ENCODE measurements at places on chromosomes 2 and 18. TPM values are rescaled to one million over a fixed set of nuclear protein-coding genes. Genes with fewer than 3 reads are reported as not detected.

DNA sequence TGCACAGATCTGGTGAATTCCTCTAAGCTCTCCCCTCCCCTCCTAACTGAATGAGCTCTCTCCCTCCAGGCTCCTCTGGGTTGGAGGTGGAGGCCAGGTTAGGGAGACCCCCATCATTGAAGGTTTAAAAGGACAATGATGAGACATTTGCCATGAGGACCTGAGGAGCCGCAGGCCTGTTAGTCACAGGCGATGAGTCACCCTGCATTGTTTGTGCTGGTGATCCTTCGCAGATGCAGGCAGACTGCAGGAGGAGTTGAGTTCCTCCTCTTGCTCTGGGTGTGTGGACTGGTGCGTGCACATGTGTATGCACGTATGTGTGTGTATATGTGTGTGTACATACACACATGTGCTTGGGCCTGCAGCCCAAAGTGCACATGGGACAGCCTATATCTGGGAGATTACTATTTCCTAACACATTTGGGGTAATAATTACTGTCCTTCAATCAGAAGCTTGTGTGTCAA lies 42.0 kb downstream of the MCFD2 start:
- peak; percentile 97 for DNase-seq

GRCh38 chr2:232928551-232929302 lies 58.7 kb downstream of the SNORC start:
- DNase-seq, result no peak

DNA sequence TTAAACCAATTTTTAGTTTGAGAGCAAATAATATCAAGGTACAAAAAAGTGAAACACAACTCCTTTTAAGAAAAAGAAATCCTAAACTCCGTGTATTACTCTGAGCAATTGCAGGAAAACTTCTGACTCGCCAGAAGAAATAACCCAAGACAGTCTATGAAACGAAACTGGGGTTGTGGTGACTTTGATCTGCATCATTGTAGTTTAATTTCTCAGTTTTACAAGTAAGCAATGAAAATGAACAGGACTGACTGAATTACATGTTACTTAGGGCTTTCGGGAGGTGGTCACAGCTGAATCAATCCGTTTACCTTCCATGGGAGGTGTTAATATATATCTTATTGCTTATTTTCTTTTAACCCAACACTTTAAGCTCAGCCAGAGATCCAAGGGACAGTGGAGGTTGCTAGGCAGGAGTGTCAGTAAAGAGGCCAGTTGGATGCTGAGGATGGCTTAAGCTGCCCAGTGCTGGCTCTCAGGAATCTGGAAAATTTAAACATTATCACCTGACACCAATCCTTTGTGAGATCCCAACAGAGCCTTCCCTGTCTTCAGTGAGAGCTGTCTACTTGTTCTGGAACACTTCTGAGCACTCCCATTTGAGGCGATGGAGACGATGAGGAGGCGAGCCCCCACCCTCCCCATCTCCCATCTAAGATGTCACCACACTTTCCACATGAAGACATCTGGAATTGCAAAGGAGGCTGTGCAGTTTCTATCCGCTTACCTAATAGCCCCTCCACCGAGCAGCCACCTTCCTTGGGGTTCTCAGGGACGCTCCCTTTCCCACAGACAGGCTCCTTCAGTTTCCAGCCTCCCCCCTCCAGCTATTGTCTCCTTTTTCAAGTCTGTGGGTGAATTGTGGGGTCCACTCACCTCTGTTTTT lies 3.6 kb upstream of the RAB31 start:
- DNase-seq, result peak; percentile 15

DNA sequence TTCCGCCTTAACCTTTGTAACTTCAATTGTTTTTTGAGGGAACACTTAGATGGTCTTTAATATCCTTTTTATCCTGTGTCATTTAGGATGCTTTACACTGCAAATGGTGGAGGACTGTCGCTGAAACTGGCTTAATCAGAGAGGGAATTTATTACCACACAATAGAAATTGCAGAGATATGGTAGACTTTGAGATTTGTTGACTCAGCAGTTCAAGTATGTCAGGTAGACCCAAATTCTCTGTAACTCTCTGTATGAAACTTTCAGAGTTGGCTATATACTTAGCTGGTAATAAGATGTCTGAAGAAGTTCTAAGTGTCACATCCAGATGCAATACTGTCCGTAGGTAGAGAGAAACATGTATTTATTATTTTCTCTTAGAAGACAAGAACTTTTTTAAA lies 100.1 kb downstream of the ZNF804A start:
- no peak for DNase-seq

DNA sequence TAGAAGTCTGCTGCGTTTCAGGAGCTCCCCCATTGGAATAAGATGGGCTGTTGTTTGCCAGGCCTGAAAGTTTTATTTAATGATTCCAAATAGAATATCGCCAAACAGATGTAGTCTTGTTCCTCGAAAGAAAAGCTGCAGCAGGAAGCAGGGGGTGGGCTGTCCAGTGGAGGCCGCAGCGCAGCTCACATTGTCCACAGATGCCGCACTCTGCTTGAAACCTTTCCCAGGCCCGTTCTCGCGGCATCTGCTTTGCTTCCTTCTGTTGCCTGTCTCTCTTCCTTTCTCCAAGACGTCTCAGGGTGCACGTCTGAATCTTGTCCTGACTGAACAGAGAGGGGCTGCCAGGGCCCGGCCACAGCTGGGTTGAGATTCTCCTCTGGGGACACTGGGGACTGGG lies 12.4 kb upstream of the IGFBP2 start:
- DNase-seq, result peak; percentile 55

GRCh38 chr2:153235516-153235915 lies 243.0 kb downstream of the RPRM start:
- no peak for DNase-seq

DNA sequence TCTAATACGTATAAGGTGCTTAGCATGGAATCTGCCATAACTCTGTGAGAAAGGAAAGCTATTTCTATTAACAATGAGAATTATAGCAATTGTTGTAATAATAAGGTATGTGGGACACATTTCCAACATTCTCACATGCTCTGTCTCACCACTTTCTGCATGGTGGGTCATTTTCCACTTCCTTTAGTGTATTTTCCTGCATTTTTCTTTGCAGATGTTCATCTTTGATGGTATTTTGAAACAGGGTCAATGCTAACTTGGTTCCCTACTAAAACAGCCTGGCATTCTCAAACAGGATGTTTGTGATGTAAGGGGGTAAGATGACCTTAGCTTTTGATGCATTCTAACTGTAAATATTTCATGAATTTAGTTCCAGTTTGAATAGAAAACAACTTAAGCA lies 54.7 kb downstream of the MYO1B start:
- no peak for DNase-seq

DNA sequence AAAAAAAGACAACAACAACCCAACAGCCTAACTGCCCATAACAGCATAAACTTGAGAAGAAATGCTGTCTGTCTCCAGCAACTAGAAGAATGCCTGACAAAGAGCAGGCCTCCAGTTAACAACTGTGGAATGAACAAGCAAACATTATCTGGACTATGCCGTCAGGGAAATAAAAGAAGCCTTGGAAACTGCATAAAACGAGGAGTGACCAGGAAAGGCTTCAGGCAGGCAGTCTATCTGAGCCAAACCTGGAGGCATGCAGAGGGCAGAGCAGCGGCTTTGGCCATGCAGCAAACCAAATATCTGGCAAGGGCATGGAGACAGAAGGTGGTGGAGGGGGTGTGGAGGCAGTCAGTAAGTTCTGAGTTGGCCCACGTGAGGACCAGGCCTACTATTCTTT lies 11.1 kb downstream of the HES6 start:
- peak; percentile 81 for DNase-seq

Gene IGFBP5
- 754 TPM for total RNA-seq

Gene ITGAV
- 260 TPM for total RNA-seq

Gene SMYD5
- total RNA-seq, result 20.7 TPM

Gene XPO1
- 224 TPM for total RNA-seq

Gene UNC80
- not detected for total RNA-seq

Gene GAREM2
- total RNA-seq, result 0.97 TPM

Gene CDH7
- total RNA-seq, result not detected

Gene AGXT
- total RNA-seq, result not detected

Measured in fibroblast of villous mesenchyme (primary cell).